Progenitor cell of endocrine pancreas (in vitro differentiated cells): ENCODE measurements at places on chromosomes 1 and 21.

- DNase-seq, result no peak
Observed at GRCh38 chr1:53265581-53265980, 27.3 kb upstream of the MAGOH start.

DNA sequence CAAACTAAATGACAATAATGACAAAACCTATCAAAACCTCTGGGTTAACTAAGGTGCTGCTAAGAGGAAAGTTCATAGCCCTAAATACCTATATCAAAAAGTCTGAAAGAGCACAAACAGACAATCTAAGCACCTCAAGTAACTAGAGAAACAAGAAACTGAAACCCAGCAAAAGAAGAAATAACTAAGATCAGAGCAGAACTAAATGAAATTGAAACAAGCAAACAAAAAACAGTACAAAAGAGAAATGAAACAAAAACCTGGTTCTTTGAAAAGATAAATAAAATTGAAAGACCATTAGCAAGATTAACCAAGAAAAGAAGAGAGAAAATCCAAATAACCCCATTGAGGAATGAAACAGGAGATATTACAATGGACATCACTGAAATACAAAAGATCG lies 44.8 kb upstream of the KIAA0040 start:
- DNase-seq, result no peak

DNA sequence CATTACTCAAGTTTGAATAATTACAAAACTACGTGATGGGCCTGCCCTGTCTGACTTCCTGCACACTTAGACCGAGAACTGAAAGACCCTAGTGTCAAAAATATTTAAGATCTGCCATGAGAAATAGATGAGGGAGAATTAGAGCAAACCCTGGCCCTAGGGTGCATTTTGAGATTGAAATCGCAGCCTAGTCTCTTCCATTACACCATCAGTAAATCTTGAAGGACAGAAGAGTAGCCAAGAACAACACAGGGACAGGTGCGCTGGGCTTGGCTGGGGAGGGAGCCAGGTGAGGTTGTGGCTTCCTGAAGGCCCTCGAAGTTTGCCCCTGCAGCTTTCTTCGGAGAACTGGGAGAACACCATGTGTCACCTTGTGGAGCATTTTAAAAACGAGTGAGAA lies 36.7 kb upstream of the KIF26B start:
- no peak for DNase-seq

DNA sequence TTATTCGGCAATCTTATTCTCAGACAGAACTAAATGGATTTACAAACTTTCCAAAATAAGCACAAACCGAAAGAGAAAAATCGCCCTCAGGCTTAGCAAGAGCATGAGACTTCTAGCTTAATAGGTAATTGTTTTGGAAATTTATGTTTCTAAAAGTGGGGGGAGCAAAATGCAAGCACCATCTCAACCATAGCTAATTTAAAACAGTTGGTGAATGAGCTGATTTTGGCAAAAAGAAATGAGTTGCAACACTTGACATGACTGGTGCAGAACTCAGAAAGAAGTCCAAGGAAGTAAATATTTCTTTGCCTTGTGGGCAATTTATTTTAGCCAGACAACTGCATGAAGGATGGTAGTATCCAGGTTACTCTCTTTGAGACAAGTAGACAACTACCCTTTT lies 71.5 kb upstream of the PTGFR start:
- DNase-seq, result no peak

DNA sequence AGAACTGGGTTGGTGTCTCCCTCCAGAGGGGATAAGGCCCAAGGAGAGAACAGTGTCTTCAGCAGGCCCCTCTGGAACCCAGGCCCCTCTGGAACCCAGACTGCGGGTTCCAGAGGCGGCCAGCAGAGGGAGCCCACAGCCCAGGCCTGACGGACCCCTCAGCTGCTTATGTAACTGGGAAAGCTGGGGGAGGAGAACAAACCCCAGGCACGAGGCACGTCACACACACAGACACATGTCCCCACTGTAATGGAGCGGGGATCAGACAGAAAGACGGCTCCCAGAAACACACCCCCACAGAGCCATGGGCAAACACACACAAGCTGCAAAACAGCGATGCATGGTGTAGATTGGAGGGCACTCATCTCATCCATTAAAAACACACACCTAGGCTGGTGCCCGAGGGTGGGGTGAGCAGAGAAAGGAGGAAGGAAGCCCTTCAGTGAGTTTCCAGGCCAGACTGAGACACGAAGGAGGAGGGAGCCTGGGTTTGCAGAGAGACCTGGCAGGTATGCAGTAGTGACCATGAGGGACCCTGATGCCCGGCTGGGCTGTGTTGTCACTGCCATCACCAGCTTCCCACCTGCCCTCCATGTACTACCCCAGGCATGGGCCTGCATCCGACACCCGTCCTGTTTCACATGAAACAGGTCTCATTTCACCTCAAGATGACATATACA lies 2.8 kb upstream of the IGSF8 start:
- DNase-seq, result peak; percentile 66

GRCh38 chr1:22184892-22185612 lies 42.2 kb upstream of the WNT4 start:
- DNase-seq, result peak; percentile 20

DNA sequence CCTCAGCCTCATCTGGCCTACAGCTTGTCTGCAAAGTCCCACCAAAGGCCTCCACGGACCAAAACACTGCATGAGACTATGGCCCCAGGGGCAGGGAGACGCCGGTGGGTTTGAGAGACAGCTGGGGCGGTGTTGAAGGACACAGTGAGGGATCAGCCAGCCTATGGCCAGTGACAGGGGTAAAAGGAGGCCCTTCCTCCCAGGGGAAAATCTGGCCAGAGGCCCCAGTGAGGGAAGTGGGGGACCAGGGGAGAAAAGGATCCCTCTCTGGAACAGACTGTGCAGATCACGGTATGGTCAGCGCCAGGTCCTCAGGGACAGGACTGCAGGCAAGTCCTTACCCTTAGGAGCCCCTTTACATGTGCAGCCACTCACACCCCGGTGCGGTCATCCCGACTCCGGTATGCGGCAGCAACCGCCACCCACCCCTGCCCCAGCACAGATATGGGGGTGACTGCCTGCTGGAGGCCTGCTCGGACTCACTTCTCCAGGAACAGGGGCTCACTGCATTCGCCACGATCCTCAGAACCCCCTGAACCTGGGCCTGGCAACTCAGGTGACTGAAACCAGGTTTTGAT lies 1.3 kb downstream of the CERS2 start:
- no peak for DNase-seq

DNA sequence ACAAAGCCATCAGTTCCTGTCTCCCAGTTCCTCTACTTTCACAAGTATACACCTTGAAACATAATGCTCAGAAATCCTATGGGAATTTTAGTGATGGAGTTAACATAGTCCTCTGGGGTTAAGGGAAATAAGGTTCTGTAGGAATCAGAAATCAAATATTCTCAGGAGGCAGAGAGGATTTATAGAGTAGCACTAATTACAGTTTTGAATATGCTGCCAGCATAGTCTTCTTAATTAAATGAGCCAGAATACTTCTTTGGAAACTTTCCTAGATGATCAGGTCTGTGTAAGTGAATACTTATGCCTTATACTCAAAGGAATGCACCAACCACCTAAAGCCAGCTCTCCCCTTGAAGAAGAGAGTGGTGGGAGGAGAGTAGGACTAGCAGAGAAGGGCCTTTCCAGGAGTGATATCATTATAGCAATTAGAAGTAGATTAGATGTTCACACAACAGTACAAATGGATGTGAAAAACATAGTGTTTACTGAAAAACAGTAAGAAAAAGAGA lies 31.4 kb upstream of the DIRAS3 start:
- DNase-seq, result no peak

- no peak for DNase-seq
Observed at GRCh38 chr1:198633675-198634121, 5.1 kb upstream of the PTPRC start.

DNA sequence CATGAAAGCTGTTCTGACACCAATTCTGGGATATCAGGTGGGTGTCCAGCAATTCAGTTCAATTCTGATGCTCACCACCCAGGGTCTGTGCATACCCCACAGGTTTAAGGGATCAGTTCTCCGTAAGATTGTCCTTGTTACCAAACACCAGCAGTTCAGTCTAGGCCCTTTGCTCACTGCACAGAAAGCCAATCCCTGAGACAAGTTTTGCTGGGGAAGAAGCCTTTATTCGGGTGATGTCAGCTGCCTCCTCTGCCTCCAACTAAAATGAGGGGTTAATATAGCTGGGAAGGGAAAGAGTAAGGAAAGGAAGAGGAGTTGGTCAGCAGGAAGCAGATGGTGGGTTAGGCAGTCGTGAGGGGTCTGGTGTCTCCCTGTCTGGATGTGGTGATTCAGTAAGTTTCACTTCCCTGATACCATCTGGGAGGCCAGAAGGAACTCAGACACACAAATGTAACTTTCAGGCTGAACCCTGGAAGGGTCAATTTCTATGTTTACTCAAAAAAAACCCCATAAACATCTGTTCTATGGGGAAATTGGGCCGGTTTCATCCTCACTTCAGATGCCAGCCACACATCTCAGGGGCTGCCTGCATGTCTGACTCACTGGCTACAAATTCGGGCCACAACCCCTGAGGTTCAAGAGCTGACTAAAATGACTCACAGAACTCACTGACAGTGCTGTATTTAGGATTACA lies 83.3 kb upstream of the PGBD5 start:
- no peak for DNase-seq

DNA sequence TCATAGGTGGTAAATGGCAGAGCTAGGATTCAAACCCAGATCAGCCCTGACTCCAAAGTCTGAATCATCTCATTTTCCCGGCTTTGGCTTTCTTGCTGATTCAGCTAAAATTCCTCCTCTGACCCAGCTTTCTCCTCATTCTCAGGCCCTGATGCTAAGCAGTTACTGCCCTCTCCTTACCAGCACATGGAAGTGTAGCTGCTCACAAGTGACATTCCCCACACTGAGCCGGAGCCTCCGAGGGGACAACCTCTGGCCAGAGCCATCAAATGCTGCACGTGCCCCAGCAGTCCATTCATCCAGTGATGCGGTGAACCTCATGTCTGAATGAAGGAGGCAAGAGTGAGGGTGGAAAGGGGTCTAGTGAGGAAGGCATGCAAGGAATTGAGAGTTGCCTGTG lies 11.1 kb downstream of the ITGA10 start:
- no peak for DNase-seq

GRCh38 chr1:235060607-235061470 lies 67.8 kb downstream of the TOMM20 start:
- no peak for DNase-seq

- no peak for DNase-seq
Observed at GRCh38 chr1:9200441-9200840, 34.1 kb upstream of the H6PD start.

- no peak for DNase-seq
Observed at GRCh38 chr1:3993619-3994375, 93.7 kb upstream of the C1orf174 start.

DNA sequence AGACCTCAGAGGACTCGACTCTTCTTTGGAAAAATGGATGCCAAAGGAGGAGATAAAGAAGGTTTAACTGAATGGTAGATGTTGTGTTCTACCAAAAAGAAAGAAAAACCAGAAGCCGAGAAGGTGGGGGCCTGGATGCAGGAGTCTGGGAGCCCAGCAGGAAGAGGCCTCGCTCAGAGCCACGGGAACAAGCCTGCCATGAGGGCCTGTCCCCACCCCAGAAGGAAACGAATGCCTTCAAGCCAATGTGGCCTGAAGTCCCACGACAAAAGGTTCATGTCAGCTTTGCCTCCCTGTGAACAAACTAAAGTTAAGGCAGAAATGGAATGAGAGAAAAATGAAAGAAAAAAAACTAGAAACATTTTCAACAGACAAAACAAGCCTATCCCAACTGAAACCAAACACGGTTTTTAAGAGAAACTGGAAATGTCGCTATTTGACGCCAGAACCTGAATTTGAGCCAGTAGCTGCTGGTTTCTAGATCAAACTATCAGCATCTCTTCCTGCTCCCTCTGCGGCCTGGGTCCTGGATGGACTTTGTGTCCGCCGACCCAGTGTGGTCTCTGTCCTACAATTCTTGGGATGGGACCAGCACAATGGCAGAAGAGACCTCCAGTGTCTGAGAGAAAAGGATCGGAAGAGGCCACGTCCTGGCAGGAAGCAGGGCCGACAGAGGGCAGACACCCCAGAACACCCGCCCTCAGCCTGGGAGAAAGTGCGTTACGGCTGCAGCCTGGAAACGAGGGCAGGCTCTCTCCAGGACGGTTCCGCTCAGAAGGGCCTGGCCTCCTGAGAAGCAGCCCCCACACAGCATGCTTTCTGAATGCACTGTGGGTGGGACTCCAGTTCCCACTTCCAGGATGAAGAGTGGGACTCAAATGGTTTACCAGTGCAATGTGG lies 35.2 kb downstream of the SLC45A1 start:
- DNase-seq, result no peak

- DNase-seq, result no peak
Observed at GRCh38 chr21:33383056-33383888, 19.9 kb upstream of the IFNGR2 start.

DNA sequence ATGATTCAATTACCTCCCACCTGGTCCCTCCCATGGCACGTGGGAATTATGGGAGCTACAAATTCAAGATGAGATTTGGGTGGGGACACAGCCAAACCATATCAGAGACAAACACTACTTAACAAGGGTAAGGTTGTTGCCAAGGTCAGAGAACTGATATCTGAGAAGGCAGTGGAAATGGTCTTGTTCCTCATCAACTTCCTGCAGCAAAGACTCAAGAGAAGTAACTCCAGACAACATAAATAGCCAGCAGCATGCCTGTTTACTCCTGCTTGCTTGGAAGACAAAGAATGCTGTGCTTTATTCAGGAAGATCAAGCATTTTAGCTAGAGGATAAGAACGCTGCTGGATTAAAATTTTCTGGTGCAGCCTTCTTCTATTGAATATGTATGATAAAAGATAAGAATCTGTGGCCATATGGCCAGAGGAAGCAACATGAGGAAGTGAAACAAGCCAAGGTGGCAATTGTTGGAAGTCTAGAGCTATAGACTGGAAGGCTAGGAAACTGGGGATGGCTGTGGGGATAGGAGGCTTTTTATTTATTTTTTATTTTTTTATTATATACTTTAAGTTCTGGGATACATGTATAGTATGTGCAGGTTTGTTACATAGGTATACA lies 36.4 kb downstream of the DDAH1 start:
- no peak for DNase-seq

- no peak for DNase-seq
Observed at GRCh38 chr1:180994262-180994661, 28.4 kb downstream of the STX6 start.

- no peak for DNase-seq
Observed at GRCh38 chr1:198656500-198656932, 17.7 kb downstream of the PTPRC start.

- no peak for DNase-seq
Observed at GRCh38 chr1:51313268-51313852, 17.0 kb downstream of the TTC39A start.

GRCh38 chr1:169727307-169727706 lies 6.6 kb downstream of the SELE start:
- DNase-seq, result no peak

DNA sequence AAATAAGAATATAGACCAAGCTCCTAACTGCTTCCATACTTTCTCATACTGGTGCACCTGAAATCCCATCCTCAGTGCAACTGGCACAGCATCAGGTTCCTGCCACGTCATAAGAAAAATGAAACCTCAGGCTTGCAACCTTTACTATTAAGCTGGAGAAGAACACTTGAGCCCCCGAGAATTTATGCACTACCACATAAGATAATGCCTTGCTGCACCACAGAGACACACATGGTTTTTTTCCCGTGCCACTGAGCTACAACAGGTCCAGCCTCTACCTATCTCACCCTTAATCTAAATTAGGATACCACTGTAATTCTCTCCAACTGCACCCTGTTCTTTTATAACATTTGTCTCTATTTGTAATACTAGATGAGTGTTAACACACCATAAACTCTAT lies 174.5 kb downstream of the DENND1B start:
- DNase-seq, result no peak

- DNase-seq, result no peak
Observed at GRCh38 chr1:86381223-86381622, 14.9 kb downstream of the ODF2L start.
